Activated CD8-positive, alpha-beta T cell treated with anti-CD3 and anti-CD28 coated beads, Interleukin-2, amount 10 ng/mL, durations not matched to agents 7 days and 5 days (primary cell): ENCODE measurements at places on chromosomes 1 and 21. TPM values are rescaled to one million over a fixed set of nuclear protein-coding genes. Genes with fewer than 3 reads are reported as not detected.

FCAMR gene
- not detected for total RNA-seq

LCE1E gene
- total RNA-seq, result not detected

ATF3 gene
- total RNA-seq, result 12.5 TPM

TMEM200B gene
- not detected for total RNA-seq

- DNase-seq, result no peak
Measured at GRCh38 chr21:28220680-28221079, 772.0 kb downstream of the LTN1 start.

- DNase-seq, result no peak
Measured at GRCh38 chr1:110722807-110723206, 48.1 kb upstream of the KCNA3 start.

DNA sequence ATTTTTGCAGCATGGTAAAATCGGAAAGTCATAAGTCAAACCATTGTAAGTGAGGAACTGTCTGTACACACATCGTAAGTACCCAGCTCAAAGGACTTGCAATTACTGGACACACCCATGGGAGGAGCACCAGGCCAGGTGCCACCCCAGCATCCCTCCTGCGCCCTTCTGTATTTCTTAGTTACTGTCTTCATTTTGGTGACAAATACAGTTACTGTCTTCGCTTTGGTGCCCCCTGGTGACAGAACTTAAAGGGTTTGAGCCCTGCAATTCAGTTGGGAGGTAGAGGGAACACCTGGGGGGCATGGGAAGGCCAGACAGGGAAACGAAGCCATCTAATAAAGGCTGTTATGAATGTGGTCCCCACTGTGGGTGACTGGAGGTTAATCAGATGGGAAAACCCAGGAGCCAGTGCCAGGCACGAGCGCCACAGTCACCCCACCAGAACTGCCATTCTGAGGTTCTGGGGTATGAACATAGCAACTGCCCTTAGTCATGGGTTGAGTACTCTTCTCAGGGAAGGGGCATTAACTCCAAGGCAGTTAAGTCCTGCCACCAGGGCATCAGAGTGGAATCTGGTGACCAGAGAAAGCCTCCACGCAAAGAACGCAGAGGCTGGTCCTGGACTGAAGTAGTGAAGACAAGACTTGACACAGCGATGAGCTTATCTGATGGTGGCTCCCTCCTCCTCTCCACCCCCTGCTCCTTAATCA is 612.9 kb downstream of the PTPRU start:
- peak; percentile 59 for DNase-seq

GRCh38 chr1:36918604-36919003 is 115.7 kb downstream of the GRIK3 start:
- DNase-seq, result no peak

- DNase-seq, result no peak
Measured at GRCh38 chr21:25556091-25556490, 51.2 kb downstream of the MRPL39 start.
